ENCODE measurements at places on chromosomes 13 and 19.

DNA sequence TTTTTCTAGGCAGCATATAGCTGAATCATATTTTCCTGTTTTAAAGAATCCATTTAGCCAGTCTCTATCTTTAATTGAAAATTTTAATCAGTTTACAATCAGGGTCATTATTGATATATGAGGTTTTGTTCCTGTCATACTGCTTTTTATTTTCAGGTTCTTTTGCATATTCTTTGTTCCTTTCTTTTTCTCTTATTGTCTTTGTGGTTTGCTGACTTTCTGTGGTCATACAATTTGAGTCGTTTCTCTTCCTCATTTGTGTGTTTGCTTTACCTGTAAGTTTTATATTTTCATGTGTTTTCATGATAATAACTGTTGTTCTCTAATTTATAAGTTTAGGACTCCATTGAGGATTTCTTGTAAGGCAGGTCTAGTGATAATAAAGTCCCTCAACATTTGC lies 812.6 kb downstream of the DACH1 start:
- no peak for DNase-seq

DNA sequence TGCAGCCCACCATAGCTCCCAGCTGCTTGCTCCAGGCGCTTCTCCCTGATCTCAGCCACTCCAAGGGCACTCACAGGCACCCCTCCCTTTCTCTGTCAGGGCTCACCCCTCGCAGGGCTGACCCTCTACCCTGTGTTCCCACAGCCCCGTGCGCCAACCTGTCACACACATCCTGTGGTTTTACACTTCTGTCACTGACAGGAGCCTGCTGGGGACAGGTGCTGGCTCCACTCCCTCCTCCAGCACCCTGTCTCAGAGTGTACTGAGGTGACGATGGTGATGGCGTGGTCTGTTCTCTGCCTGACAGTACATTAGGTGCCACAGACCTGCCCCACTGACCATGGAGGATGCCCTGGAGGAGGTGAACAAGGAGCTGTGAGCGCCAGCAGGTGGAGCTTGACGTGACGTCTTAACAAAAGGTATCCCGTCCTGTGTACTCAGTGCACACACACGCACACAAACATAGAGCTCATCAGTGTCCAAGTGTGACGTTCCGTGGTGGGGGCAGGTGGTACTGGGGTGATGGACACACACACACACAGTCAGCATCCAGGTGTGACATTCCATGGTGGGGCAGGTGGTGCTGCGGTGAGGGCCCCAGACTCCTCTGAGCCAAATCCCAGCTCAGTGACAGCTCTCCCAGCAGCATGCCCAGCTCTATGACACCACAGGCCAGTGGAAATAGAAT lies 20.9 kb downstream of the C19orf44 start:
- DNase-seq = no peak

- peak; percentile 13 for DNase-seq
These were observed 37.7 kb downstream of the GSX1 start for GRCh38 chr13:27830010-27830409.

GRCh38 chr19:51116736-51117286 lies 7.9 kb upstream of the SIGLEC9 start:
- DNase-seq = no peak

DNA sequence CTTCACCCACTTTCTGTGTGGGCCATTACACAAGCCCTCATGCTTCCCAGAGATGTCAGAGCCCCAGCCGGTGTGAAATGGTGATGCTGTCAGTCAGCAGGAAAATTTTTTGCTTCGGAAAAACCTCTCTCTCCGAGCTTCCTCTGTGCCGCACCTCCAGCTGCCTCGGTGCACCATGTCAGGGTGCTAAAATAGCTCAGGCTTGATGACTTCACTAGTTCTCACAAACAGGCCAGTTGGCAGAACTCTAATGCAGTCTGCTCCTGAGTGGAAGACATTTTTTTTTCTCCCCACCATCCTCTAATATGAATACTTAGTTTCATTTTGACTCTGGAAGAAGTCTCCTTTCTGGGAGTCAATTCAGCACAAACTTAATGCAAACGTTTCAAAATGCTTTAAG lies 71.3 kb downstream of the KLF12 start:
- no peak for DNase-seq

- DNase-seq = no peak
These were observed 41.7 kb downstream of the RUBCNL start for GRCh38 chr13:46345398-46345797.

GRCh38 chr13:41452462-41452861 lies 4.9 kb upstream of the RGCC start:
- DNase-seq = no peak

DNA sequence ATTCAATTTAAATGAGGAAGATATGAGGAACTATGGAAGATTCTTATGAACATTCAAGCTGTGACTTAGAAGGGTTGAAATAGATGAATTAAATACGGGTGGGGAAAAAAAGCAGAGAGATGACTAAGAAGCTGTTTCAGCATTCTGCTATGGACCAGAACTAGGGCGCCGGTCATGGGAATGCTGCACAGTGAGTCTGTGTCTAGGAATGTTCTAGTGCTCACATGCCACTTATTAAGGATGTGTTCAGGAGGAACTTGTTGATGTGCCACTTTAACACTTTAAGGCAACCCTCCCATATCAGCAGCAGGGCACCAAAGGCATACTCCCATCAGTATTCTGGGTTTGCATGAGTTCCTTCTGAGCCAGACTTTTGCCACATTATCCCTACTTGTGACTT lies 152.1 kb downstream of the POSTN start:
- no peak for DNase-seq

- no peak for DNase-seq
These were observed 32.2 kb downstream of the DEDD2 start for GRCh38 chr19:42185277-42185676.

DNA sequence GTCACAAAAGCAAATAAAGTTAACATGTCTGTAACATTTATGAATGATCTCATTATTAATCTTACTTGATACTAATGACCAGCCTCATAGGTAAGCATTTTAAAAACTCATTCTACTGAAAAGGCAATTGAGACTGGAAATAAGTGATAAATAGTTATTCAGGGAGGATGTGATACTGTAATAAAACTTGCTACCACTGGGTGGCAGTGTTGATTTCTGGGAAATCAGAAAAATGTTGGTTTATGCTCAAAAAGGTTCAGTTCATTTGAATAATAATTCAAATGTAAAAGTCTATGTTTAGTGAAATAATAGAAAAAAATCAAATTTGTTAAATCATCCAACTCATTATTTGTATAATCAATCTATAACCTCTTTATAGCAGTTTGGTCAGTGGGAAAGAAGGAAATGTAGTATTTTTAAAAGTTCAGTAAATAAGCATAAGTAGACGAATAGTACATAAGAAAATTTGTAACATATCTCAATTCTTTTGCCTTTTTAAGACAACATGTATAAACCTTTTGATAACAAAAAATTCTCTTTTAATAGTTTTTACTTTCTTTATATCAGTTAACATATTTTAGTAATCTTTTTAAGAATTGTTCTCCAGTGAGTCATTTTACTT lies 9.6 kb downstream of the ABHD13 start:
- DNase-seq = no peak

- no peak for DNase-seq
These were observed 1.5 kb downstream of the ARID3A start for GRCh38 chr19:927351-927779.

GRCh38 chr19:41225238-41226052 lies 6.4 kb downstream of the AXL start:
- DNase-seq = peak; percentile 12

DNA sequence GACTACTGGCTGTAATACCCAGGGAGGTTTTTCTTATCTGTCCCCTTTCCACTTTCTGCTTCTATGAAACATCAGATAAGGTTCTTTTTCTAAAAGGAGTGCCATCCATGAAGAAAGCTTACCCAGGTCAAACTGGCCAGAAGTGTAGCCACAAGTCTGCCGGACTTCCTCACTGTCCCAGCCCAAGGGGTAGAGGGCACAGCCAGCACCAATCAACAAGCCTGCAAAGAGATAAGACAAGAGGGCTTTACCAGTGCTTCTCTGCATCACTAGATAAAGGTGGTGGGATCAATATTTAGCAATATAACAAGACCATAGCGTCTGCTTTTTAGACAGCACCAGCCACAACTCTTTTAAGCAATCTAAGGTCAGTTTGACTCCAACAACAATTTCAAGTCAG lies 224.7 kb downstream of the LHFPL6 start:
- DNase-seq = no peak

DNA sequence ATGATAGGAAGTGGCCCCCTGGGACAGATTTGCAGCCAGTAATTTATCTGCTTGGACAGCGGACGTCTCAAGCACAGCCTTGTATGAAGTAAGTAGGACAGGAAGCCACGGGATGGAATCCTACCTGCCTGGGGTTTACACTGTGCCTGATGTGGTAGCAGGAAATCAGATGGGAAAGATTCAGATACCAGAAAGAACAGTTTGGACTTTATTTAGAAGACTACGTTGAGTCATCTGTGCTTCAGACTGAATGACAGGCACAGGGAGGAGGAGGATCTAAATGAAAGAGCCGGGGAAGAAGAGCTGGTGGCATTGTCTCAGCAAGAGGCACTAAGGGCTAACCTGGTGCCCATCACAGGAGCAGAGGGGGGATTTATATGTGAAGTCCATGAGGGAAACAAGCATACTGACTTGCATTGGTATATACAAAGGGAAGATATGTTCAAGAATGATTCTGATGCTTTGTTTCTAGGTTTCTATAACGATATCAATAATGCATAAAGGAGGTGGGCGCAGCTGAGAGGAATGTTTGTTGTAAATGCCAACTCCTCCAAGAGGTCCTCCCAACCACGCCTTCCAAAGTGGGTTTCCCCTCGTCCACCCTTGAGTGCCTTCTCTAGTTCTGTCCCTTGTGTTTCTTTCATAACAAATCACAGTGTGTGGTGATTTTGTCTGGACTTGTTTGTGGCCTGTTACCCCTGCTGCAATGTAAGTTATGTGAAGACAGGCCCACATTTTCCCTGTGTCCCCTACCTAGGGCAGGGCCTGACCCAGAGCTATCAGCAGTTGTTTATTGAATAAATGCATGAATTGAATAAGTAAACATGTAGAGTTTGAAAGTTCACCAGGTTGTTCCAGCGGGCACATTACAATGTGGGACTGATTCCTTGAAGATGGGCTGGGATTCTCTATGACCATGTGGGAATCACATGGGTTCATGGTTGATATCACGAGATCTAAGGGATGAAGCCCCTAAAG lies 328.4 kb downstream of the SLC7A1 start:
- DNase-seq = no peak

DNA sequence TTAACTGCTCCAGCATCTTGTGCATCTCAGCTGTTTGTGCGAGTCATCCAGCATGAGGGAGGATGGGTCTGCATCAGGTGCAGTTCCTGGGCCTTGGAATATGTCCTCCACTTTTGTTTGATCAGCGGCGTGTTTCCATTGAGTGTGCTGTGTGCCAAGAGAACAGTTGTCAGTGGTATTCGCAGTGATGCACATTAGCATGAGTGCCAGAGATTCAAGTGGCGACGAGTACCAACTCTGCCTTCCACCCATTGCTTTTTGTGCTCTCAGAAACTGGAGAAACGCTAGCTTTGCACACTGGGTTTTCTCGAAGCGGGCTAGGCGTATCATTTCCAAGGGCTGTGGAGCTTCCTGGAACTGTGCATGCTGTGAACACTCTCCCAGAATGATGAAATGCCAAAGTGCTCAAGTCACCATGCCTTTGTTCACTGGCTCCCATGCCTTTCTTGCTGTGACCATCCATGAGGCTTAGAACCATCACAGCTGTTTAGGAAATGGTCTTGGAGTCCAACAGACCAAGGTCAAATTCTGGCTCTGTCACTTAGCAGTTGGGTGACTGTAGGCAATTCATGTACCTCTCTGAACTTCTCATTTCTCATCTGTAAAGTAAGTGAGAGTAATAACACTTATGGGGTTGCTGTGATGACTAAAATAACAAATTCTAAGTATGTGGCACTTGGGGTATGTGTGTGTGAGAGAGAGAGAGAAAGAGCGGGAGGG lies 18.4 kb downstream of the LRCH1 start:
- no peak for DNase-seq

DNA sequence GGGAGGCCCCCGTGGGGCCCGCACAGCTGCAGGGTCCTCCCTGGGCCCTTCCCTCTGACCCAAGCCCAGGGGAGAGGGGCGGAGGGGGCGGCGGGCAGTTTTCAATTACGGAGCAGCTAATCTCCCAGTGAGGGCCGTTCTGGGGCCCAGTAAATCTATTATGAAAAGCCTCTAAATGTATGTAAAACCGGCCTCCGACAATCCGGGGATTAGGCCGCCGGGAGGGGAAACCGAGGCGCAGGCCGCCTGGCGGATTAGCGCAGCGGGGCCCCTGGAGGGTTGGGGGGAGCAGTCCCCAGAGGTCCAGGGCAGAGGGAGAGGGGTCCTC lies 25.1 kb downstream of the EFNA2 start:
- no peak for DNase-seq

GRCh38 chr19:47243364-47243775 lies 12.4 kb upstream of the BBC3 start:
- no peak for DNase-seq

DNA sequence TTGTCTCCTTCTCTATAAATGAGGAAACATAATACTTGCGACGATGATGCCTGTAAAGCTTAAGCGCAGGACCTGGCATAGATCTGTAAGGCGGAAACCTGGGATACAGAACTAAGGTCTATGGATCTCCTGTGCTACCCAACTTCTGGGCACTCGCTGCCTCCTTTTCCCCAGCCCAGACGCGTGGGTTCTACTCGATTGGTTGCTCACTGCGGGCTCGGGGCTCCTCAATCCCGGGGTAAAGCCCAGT lies 615 bp upstream of the PSMC4 start:
- DNase-seq = no peak

DNA sequence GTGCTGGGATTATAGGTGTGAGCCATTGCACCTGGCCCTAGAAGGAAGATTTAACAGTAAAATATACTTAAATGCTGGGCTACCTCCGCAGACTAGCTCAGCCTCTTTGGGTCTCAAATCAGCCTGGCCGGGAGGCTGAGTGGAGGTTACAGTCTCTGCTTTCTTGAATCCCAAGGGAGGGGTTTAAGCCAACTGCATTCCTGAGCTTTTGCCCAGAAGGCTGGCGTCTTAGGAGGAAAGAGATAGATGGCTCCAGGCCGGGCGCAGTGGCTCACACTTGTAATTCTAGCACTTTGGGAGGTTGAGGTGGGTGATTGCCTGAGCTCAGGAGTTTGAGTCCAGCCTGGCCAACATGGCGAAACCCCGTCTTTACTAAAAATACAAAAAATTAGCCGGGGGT lies 623 bp upstream of the C5AR1 start:
- no peak for DNase-seq

GRCh38 chr19:37466798-37467607 lies at the start of gene ZNF569:
TSS of gene ZNF569 (minus strand) at chr19:37467444. CDS start at chr19:37444921, 22,523 bp downstream.
- DNase-seq = peak; percentile 80

GRCh38 chr19:18532168-18532890 lies 10.5 kb upstream of the ELL start:
- no peak for DNase-seq

DNA sequence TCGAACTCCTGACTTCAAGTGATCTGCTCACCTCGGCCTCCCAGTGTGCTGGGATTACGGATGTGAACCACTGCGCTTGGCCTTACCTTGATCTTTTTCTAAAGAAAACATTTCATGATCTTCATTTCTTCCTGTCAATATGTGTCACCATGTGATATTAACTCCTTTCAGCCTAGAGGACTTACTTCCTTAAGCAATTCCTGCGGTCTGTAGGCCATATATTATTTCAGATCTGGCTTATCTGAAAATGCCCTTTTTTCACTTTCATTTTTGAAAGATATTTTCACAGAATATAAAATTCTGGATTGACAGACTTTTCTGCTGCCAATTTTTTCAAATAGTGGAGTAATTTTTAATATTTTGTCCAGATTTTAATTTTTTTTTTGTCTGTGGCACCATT lies 2.0 kb upstream of the GPR32 start:
- DNase-seq = no peak
